ENCODE measurements at places on chromosomes 2 and 18.
A peak's percentile ranks its signal among the peaks of the same experiment; 100 is the strongest.

- peak; percentile 63 for DNase-seq
Observed at GRCh38 chr18:45792506-45793263, 32.8 kb upstream of the SIGLEC15 start.

DNA sequence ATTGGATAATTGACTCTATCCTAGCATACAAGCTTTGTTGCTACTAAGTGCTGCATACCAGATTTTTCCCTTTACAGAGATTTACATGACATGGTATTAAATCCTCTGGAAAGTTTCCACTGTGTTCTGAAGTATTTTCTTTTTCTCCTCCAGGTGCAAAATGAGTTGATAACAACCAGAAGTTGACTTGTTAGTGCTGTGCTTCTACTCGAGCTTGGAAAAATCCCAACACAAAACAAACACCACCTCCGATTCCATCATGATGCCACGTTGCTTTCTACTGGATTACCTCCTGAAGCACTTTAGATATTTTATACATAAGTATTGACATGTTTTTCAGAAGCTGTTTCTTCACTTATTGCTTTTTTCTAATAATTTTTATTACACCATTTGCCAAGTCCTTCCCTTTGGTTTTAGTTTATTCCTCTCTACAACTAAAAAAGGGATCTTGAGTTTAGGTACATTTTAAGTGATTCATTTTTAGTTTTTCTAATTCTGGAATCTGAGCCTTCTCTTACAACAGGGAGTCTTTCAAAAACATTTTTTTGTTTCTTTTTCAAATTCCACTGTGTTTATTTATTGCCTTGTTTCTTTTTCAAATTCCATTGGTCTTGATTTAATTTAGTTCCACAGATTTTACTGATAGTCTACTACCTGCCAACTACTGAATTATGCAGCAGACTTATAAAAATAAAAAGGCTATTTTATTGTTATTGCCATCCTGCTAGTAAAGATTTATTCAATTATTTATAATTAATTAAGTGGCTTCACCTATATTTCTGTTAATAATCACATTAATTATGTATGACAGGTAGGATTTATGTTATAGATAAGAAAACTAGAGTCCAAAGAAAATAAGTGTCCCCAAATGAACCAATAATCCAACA is 143.4 kb downstream of the PPP1R1C start:
- no peak for DNase-seq

DNA sequence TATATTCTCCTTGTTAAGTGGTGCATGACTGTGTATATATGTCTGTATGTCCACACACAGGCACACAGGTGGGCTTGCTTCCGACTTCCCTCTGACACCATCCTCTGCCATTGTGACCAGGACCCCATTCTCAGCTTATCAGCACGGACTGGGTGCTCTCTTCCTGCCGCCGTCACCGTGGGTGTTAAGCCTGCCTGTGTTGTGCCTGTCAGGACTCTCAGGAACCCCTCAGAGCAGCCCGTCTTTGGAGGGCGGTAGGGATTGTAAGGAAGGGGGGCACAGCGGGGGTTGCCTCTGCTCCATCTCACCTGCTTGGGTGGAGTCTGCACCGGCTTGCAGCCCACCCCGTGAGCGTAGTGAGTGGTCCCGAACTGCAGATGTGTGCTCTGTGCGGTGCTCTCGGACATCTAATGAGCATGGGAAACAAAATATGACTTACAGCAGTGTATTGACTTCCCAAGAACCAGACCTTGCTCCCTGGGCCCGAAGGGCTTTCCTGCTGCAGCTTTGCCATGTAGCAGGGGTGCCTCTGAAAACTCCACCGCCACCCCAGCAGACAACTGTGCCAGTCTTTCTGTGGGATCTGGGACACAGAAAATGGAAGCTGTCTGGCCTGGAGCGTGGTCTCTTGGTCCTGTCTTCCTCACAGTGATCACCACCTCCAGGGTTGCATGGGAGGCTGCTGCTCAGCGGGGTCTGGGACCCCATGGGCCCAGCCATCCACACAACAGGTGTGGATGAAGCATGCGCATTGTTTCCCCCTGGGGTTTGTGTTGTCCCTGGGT is 58.9 kb downstream of the SH3RF3 start:
- DNase-seq, result no peak

- no peak for DNase-seq
Observed at GRCh38 chr2:168457190-168457895, 1.3 kb downstream of the CERS6 start.

DNA sequence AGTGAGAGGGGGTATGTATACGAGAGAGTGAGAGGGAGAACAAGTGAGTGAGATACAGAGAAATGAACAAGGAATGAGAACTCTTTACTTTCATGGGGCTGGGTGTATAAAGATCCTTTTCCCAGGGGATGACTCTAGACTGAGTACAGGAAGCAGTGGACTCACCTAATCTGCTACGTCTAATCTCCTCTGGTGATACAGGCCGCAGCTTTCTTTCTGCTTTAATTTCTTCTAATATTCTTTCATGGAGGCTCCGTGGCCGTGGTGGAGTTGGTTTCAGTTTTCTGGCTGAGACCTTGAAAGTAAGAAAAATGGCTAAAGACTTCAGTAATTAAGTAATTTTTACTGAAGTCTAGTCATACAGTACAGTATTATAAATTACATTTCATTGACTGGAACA is 85.2 kb downstream of the PRELID3A start:
- no peak for DNase-seq

DNA sequence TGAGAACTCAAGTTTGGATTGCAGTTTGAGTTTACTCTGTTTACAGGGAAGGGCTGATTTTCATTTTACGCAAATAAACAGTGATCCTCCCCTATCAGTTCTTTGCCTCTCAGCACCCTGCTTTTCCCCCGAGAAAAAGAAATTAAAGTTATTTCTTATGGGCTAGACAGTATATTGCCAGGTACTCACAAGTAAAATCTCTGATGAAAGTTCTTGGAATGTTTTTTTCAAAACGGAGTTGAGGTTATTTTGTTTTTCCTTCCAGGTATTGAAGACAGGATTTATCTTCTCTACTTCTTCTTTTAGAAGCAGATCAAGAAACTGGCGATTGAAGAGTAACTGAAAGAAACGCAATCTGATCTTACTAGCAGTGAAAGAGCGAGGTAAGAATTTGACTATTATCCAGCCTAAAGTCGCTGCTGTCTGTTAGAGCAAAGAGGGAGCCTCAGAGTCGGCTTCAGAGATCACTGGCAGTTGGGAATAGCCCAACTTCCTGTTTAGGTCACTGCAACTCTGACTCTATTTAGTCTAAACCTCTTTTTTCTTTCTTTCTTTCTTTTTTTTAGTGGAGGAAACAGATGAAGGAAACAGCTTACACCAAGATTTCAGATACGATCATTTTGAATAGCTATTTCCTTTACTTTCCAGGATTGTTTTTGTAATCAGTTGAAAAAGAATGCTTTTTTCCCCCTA is at the start of gene TFPI:
Gene TFPI (minus strand): TSS at position 425 of the 693 bp plus-strand sequence. CDS start 50,667 bp downstream, outside the sequence.
- peak; percentile 84 for DNase-seq

DNA sequence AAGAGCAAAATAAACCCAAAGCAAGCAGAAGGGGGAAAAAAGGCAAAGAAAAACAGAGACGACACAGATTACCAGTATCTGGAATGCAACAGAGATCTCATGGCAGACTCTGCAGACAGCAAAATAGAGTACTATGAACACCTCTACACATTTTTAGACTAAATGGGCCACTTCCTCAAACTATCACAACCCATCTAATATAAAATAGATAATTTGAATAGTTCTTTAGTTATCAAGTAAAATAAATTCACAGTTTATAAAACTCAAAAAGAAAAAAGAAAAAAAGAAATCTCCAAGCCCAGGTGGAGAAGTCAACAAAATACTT is 16.6 kb downstream of the SESTD1 start:
- no peak for DNase-seq

DNA sequence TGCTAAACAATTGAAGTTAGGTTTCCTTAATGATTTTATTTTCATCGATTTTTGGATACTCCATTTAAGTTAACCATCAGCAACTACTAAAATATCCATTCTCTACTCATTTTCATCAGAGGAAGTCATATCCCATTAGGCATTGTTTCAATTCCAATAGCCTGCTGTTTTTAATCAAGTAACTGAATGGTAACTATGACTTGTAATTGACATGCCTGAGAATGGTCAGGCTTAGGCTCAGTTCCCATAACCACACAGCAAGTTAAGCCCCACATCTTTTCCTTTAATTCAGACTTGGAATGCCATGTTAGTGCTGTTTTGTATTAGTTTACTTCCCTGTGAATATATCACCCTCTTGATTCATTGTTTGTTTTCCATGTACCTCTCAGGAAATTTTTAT is 398.8 kb downstream of the ARHGAP15 start:
- DNase-seq, result no peak

- no peak for DNase-seq
Observed at GRCh38 chr2:88657131-88657530, 29.9 kb upstream of the EIF2AK3 start.

GRCh38 chr2:126431136-126431535 is 224.8 kb upstream of the GYPC start:
- DNase-seq, result no peak

DNA sequence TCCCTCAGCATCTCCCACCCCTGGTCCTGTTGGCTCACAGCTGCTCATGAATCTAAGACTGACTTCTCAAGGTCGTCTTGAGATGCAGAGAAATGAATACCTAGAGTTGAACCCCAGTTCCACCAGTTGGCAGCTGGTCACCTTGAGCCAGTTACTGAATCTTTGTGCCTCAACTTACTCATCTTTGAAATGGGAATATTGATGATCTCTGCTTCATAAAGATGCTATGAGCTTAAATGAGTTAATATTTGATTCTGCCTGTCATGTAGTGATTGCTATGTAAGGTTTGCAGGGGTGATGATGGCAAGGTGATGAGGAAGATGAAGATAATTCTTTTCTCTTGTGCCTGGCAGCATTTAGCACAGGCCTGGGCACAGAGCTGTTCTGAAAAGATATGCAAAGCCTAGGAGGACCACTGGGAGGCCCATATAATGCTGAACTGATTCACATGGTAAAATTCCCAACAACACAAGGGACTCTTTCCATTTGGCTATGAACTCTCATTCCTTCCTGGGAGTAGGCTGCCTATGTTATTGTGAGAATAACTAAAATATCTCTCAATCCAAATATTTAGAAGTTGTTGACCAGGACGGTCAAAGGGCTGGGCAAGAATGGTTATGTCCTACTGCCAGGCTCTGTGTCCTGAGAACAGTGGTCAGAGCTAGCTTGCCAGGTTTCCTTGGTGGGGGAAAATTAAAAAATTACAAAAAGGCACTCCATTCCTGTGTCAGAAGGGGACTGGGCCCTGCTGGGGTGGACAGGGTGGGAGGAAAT is 70.9 kb downstream of the APOB start:
- DNase-seq, result no peak

DNA sequence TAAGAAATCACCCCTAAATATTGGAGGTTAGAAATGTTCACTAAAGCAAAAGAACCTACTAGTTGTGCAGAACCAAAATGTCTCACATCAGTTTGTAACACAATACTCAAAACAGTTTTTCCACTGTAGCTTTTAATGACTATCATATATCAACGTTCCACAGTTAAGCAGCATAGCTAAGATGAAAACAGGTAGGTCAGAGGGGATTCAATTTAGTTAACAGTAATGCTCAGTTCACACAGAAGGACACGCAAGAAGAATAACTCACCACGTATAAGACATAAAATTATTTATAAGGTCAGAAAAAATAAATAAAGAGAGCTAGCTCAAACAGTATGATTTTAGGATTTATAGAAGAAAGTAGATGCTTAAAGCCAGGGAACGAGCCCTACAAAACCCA is 118.9 kb upstream of the CCDC150 start:
- DNase-seq, result no peak

DNA sequence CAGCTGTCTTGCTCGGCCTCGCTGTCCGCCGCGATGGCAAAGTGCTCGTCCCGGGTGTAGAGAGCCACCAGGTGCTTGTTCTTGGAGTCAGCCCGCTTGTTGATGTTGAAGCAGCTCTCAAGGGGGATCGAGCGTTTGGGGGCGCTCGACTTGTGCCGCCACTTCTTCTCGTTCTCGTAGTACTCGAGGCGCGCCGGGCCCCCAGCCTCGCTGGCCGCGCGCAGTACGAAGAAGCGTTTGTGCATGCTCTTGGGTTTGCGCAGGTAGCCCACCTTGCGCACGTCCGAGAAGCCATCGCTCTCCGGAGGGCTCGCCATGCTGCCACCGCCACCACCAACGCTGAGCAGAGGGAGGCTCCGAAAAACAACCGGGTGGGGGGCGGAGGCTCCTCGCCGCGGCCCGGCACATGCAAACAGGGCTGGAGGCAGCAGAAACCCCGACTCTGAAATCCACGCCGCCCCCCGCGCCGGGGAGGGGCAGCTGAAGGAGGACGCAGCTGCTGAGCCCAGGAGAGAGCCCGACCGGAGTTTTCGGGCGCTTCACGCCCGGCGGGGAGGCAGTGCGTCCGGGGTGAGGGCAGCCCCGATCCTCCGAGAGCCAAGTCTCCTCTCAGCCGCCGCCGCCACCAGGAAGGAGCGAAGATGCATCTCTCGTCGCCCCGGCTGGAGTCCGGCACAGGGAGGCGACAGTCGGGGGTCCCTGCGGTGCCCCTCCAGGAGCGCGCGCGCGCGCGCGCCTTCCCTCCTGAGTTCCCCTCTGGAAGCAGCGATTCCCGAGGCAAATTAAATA is 1.0 kb downstream of the IRS1 start:
- peak; percentile 57 for DNase-seq

DNA sequence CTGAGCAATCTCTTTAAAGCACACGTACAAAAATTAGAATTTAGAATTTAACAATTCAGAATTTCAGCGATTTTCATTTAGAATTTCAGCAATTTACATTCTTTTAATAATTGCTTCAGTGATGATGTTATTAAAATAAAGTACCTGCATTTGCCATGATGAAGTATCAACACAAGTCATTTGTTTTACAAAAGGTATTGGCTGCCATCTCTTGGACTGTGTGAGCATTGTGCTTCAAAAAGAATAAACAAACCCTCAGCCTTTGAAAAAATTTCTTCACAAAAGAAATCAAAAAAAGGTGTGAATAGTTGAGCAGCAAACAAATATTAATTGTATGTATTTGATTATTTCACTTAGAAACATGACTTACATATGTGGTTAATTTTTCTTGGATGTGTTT is 27.1 kb upstream of the ZC3H15 start:
- DNase-seq, result peak; percentile 58

DNA sequence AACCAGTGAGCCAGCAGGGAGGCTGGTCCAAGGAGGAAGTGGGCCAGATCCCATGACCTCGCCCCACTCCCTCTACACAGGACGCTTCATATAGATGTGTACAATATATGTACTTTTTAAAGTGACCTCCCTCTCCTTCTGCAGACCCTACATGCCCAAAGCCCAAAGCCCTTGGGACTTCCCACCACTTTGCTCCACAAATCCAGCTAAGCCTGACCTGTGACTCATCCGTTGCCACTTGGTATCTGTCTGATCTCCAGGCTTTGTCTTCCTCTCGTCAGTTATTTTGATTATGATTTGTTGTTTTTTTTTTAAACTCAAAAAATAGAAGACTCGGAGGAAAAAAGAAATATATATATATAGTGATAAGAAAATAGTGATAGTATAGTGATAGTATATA is 470.8 kb downstream of the KCNJ3 start:
- no peak for DNase-seq

GRCh38 chr2:141364821-141365220 is 766.0 kb downstream of the LRP1B start:
- DNase-seq, result no peak

All from fibroblast of pulmonary artery (primary cell).